ENCODE measurements at places on chromosomes 5 and 9.

DNA sequence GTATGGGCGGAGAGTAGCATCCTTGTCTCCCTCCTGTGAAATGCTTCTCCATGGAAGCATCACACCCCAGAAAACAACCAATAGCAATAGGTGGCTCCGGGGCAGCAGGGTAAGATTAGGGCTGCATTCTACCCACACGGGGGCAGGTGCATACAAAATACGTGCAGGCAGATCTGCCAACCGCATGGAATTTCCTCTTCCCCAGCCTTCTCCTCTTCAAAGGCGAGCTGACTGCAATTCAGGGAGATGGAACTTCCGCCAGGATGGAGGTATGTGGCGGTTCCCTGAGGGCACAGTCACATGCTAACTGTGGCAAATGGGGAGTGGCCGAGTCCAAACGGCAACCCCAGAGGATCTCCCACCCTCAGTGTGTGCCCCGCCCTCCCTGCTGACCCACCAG is 81.5 kb downstream of the LMNB1 start:
- DNase-seq, result no peak

DNA sequence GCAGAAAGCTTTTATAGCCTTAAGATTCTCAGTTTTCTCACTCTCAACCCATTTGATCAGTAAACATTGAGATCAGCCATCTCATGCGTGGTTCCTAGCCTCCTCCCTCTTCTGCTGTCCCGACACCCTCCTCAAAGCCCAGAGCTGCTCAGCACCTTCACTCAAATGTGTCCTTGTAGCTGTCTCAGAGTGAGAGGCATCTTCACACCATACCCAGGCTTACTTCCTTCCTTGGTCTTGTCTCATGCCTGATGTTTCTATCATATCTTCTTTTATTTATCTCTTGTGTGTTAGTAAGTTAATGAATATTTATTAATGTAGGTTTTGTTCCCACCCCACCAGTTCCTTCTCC is 72.4 kb upstream of the SNX2 start:
- no peak for DNase-seq

DNA sequence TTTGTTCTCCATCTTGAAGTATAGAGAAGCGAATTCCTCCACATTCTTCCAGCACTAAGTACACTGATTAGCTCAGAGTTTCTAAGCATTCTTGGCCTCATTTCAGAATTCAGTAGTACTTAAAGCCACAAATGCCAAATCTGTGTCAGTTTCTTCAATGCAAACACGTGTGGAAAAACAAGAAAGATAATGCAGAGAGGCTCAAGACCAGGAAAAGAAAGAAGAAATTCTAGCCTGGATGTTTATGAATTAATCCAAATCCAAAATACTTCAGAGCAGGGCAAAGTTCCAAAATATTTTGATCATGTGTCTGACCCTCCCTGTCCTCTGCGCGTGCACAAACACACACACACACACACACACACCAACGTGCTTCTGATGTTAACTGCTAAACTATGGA is 457.6 kb downstream of the SLCO4C1 start:
- DNase-seq, result no peak

DNA sequence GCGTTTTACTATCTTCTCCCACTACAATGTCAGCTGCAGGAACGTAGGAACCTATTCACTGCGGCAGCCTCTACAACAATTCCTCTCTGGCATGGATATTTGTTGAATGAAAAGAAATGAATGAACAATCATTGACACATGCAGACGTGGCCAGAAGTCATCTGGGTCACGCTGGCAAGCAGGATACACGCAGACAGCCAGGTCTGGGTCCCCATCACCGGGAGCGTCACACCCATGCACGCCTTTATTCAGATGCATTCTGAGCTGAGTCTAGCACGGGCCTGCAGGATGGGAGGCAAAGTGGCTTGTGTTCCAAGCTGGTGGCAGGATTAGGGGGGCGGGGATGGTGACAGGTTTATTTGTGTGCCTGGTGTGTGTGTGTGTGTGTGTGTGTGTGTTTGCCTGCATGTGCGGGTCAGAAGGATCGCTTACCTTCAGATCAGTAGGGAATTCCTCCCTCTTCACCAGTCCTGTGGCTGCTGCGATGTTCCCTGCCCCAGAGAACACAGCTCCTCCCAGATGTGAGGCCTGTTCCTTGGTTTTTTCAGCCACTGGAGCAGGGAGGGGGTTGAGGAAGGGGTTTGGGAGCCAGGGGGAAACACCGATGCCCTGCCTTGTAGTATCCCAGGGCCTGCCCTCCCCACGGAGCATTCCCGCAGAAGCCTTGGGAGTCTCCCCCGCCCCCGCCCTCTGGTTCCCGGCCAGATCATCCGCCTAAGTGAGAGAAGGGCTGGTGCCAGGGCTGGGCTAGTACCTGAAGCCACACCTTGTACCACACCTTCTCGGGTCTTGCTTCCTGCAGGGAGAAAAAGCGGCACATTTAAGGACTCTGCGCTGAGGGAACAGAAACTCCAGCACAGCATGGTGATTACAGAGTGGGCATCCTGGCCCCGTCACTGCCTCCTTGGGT is 4.1 kb downstream of the SNCB start:
- DNase-seq, result no peak

GRCh38 chr5:143826951-143827444 is 15.0 kb downstream of the HMHB1 start:
- DNase-seq, result peak; percentile 41

DNA sequence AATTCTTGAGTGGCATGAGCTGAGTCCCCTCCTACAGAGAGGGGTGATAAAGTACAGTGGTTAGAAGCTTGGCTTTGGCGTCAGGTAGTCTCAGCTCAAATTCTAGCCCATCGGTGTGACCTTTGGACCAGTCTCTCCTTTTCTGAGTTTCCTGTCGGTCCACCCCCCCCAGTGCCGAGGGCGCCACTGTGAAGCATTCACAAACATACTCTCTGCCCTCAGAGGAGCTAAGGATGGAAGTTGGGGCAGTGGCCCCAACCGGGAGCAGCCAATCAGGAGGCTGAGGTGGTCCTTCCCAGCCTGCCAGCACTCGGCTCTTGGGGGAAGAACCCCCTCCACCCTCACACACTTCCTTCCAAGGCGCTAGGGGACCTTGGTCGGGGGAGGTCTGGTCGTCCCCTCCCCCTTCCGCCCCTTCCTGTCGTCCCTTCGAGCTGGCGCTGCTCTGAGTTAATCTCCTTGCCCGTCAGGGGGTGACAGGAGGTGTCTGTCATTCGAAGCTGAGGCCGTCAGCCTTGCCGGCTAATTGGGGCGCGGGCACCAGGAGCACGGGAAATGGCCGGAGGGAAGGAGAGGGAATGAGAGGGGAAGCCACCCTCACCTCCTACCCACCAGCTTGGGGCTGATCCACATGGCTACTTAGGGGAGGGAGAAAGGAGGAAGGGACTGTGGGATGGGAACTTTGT is 53.0 kb downstream of the CXXC5 start:
- no peak for DNase-seq

GRCh38 chr5:151660616-151661495 is 25.9 kb downstream of the SPARC start:
- no peak for DNase-seq

All from Panc1 (cell line).